ENCODE measurements at places on chromosomes 4 and X.

DNA sequence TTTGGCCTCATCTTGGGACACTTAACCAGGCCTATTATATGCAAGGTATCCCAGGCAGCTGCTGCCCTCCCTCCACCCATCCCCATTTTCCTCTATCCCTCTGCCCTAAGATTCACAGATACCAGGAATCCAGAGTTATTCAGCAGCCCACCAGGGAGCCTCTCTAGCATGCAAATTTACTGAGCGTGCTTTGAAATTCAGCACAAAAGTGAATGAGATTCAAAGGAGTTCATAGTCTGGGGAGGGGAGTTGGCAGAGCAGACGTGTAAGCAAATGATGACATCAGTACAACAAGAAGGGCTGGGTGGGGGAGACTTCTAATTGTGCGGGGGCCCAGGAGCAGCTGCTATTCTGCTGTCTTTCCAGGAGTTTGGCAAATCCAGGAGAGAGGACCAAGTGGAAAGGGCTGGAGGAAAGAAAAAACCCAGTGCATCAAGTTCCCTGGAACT, 1.7 kb upstream of the MTM1 start:
- DNase-seq = no peak

- no peak for DNase-seq
These were observed 37.4 kb downstream of the ETNPPL start for GRCh38 chr4:108725457-108725856.

GRCh38 chrX:49079489-49080428, at the start of gene WDR45:
TSS of gene WDR45 (minus strand) at chrX:49079887. CDS start at chrX:49078095, 1,792 bp downstream.
- DNase-seq = peak; percentile 74

GRCh38 chr4:46956451-46956850, 36.9 kb downstream of the GABRA4 start:
- DNase-seq = no peak

DNA sequence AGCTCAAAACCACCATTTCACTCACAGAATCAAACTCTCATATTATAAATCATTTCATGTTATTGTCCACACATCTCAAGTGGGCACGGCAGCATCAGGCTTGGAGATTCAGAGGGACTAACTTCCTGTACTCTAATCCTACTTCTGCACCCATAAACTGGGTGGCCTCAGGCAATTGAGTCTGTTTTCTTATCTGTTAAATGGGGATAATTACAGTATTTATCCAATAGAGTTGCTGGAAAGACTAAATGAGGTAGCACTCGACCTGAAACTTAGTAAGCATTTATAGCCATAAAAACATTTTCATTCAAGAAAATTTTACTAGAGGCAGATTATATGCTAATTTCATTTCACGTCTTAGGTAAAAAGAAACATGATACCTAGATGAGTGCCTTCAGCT, 13.0 kb downstream of the TBC1D1 start:
- DNase-seq = no peak

DNA sequence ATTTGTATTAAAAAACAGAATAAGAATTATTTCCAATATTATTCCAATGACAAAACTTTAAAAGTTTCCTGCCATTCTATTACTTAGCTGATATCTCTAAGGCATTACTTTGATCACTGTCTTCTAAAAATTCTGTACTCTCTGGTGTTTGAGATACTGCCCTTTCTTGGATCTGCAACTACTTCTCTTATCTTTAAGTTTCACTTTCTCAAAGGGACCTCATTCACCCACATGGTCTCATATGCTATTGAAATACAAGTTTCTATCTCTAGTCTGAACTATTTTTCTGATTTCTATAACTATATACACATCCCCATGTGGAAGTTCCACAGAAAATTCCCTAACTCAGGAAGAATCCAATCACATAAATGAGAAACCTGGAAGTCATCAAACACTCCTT, 22.2 kb downstream of the TMPRSS11E start:
- DNase-seq = no peak

DNA sequence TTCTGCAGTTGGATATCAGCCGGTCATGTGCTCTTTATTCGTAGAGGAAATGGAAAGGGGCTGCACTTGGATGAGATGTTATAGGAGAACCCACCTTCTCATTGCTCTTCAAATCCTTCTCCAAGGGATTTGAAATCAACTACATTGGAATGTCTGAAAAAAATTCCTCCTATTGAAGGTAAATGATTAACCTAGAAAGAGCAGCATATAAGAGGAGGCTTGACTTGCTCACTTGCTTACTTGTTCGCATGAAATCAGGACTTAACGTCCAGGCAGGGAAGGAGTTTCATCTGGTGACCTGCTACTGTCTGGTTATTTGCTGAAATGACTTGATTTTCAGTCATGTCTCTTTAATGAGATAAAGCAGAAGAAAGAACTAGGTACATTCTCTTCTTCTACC, 338.4 kb upstream of the NOCT start:
- no peak for DNase-seq

GRCh38 chr4:48102303-48102702, 31.7 kb downstream of the TXK start:
- no peak for DNase-seq

DNA sequence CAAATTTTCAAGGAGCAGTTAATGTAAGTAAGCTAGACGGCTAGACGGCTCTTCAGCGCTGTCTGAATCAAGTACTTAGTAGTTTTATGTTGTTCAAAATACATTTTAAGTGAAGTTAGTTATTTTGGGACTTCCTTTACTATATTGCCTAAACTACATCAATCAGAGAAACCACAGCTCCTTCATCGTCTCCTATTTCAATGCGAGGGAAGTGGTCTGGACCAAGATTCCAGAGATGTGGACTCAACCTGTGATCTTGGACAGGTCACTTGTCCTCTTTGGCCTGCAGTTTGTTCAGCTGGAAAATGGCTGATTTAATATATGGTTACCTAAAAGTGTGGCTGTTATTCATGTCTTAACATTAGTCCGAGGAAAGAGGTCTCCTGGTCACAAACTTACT, 10.6 kb downstream of the ING2 start:
- DNase-seq = no peak

GRCh38 chrX:131068945-131069719, 11.0 kb downstream of the ARHGAP36 start:
- peak; percentile 71 for DNase-seq

GRCh38 chr4:139890816-139891215, 225.2 kb downstream of the MGST2 start:
- no peak for DNase-seq

Measured in Daoy (cell line).